ENCODE measurements at places on chromosomes 3 and 15.

DNA sequence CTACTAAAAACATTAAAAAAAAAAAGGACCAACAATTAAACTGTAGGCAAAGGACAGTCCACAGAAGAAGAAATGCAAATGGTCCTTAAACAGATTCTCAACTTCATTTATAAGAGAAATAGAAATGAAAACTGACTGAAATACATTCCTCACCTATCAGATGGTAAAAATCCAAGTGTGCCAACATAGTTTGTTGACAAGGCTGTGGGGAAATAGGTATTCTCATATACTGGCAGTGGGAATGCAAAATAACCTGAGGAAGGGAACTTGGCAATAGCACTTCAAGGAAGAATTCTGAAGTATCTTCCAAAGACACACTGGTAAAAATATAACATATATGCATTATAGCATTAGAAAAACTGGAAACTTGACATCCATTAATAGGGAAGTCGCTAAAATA, 53.8 kb downstream of the SLC24A1 start:
- DNase-seq = no peak

GRCh38 chr3:43969944-43970343, 271.7 kb upstream of the TOPAZ1 start:
- DNase-seq = no peak

DNA sequence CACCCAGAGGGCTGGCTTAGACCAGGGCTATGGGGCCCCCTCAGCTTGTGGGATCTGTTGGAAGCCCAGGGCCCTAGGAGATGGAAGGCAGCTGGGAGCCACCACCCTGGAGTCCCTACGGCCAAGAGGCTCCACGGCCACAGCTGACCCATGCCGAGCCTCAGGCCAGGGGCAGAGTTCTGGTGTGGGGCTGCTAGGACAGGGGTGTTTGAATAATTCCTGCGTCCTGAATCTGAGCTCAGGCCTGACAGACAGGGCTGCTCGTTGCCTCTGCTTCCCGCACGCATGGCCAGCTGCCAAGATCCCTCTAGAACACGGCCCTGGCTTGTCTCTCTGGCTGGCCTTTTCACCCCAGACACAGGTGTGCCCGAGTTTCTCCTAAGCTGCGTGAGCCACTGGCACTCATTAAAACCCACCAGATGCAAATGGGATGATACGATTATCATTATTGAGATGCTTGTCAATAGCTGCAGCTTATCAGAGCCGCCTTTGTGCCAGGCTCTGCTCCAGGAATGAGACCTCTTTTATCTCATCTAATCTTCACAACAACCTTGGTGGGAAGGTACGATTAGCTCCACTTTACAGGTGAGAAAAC, 70.2 kb downstream of the EFCAB12 start:
- no peak for DNase-seq

DNA sequence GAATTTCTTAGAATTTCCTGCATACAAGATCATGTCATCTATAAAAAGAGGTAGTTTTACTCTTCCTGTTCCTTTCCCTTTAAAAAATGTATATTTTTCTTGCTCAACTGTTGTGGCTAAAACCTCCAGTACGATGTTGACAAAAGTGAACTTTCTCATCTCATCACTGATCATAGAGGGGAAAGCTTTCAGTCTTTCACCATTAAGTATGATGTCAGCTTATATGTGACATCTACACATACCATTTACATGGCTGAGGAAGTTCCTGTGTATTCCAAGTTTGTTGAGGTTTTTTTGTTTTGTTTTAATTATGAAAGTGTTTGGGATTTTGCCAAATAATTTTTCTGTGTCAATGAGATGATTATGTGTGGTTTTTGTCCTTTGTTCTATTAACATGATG, 173.6 kb downstream of the PLD1 start:
- peak; percentile 8 for DNase-seq

DNA sequence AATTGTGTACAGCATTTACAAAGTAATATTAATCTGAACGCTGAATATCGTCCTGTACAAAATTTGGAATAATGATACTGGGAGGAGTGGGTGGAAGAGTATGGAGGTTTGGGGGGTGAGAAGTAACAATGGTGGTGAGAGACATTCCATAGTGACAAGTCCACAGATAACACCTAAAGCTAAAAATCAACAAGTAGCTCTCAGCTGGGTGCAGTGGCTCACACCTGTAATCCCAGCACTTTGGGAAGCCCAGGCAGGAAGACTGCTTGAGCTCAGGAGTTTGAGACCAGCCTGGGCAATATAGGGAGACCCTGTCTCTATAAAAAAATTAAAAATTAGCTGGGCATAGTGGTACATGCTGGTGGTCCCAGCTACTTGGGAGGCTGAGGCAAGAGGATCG, 5.1 kb downstream of the MRPS25 start:
- DNase-seq = no peak

DNA sequence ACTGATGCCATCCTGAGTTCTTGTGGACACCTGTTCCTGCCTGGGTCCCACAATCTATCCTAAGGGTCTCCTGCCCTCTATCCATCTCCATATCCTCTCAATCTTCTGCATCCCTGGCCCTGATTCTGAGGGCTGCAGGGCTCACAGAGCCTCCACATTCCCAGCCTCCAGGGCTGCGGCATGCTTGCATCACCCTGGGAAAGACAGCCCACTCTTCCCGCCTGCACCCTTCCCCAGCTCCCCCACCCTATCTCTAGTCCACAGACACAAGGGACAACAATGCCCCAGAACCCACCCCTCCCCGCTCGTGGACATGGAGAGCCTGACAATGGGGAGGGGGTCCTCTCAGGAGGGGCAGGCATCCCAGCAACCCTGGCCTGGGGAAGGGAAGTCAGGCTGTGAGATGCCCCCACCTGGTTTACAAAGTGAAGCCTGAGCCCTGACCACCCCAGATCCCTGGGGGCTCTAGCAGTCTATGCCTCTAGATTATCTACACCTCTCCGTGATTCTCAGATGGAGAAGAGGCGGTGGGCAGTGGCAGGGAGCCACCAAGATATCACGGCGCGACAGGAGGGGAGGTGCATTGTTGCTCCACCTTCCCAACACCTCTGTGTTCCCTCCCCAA, 10.3 kb downstream of the SEMA3G start:
- no peak for DNase-seq

- no peak for DNase-seq
These were observed 14.6 kb downstream of the TRAIP start for GRCh38 chr3:49841806-49842205.

DNA sequence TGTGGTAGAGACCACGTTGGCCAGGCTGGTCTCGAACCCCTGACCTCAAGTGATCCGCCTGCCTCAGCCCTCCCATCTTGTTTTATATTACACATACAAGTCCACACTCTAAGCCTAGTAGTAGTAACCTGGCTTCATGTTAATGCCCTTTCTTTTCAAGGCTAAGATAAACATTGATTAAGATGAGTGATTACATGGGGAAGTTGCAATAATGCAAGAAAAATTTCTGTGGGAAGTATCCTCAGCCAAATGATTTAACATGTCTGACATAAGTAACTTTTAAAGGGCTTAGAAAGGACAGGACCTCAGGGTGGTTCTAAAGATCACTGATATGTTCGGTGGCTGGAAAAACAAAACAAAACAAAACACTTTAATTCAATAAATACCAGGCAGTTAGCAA, 72.1 kb downstream of the SFMBT1 start:
- no peak for DNase-seq

DNA sequence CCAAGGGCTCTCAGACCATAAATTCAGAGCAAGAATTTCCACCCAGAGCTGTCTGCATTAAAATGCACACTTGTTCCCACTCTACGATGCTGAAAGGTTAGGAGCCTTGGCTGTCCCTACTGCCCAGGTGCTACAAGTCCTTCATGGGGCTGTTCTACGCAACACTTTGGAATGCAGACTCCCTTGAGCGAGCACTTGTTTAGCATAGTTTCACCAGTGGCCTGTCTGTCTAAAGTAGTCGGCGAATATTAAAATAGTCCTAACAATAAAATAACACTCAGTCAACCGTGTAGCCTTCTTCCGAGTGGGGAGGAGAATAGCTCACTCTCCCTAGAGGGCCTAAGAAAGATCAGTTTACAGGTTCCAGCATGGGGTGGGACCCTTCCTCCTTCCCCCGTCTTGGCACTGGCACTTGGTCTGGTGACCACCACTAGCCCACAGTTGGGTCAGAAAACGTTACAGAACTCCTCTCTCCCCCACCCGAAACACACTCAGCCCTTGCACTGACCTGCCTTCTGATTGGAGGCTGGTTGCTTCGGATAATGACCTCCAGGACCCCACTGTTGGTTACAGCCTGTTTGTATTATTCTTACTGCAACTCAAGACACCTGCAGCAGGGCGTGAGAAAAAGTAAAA, at the start of gene CLDN16:
Gene CLDN16, plus strand, starts transcription at position 586 of the 636 bp plus-strand sequence. CDS start 167 bp downstream, outside the sequence.
- DNase-seq = no peak

GRCh38 chr15:75028991-75029377, 5.6 kb downstream of the PPCDC start:
- DNase-seq = no peak

- peak; percentile 21 for DNase-seq
These were observed 159.1 kb downstream of the P3H2 start for GRCh38 chr3:189961522-189962161.

DNA sequence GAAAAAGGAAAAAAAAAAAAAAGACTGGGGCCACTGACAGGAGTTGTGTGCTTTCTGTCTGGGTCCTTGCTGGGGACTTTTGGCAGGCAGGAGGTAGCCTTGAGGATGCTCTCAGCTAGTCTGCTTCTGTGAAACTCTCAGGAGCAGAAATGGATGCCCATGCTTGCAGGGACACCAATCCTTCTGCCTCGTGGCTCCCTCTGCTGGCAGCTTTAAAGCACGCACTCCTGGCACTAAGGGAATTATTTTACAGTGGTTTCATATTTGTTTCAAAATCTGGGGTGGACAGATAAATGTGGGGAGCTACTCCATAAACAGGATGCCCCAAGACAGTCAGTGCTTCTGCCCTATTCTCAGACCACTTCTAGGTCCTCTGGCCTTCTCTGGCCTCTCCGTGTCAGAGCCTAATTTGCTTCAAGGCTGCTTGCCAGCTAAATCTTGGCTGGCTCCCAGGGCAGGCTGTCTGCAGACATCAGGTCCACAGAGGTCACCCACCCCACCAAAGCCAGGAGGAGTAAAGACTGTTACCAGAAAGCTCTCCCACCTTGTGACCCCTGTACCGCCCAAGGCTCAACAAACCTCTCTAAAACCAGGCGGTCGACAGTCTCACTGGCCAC, 17.1 kb downstream of the TRAIP start:
- peak; percentile 78 for DNase-seq

- DNase-seq = peak; percentile 2
These were observed 223.4 kb downstream of the SNRPN start for GRCh38 chr15:25177955-25178801.

DNA sequence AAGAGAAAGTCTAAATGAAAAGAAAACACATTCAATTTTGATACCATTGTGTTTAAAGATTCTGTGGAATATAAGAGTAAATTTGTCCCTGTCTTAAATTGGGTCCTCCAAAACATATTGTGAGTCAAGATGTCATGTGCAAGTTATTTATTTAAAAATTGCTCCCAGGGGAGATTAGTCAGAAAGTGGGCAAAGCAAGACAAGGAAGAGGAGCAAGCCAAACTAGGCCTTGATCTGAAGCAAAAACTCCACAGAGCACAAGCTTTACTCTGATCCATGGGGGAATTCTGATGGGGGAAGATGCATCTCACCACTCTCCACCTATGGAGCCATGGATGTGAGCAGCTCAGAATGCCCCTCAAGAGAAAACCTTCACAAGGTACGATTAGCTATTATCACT, 342.8 kb upstream of the IL12A start:
- no peak for DNase-seq

DNA sequence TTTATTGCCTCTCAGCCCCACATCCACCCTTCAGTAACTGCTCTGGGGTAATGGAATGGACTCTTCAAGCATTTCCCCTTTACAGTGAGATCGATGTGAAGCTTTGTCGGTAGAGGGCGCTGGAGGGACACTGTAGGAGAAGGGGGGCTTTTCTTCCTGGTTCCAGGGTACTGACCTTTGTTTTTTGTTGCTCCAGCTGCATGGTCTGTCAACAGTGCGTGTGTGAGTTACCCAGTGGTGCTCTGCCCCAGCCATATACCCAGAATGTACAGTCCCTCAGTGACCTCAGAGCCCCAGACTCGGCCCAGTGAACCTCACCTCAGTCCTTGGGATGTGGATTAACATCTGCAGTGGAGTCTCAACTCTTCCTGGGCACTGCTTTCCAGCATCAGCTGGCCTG, 180.3 kb upstream of the TSC22D2 start:
- DNase-seq = peak; percentile 43

GRCh38 chr3:61343543-61343942, 92.3 kb upstream of the FHIT start:
- DNase-seq = no peak

DNA sequence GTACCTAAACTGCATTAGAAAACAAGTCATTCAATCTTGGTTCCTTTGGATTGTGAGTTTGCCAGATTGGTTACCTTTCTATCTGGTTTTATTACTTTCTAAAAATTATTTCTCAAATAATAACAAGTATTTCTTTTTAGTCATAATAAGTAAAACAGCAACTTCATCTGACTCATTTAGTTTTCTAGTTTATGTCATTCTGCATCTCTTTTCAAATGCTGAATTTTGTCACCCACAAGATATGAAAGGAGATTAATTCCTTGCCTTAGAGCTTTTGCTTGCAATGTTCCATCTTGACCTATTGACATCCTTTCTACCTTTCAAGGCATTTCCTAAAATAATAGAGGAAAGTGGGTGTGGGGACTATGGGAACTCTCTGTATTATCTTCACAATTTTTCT, 253.6 kb upstream of the PEX5L start:
- no peak for DNase-seq

DNA sequence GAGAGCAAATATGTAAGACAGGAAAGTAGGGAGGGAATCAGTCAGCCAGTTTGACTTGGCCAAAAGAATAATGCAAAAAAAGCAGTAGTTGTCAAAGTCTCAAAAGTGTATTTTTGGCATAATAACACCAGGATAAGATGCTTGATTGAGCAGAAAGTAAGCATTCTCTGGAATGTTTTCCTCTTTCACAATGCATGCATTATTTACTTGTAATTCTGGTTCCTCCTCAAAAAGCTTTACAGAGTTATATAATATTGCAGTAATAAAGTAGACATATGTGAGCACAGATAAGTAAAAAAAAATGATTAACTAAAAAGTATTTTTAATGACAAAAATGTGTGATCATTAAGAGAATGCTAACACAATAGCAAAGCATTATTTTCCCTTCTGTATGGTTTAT, 285.9 kb upstream of the BCHE start:
- no peak for DNase-seq
